NCI-H510A treated with DMSO at 0.1 percent for 48 hours (cell line): ENCODE measurements at places on chromosomes 3 and 15.

DNA sequence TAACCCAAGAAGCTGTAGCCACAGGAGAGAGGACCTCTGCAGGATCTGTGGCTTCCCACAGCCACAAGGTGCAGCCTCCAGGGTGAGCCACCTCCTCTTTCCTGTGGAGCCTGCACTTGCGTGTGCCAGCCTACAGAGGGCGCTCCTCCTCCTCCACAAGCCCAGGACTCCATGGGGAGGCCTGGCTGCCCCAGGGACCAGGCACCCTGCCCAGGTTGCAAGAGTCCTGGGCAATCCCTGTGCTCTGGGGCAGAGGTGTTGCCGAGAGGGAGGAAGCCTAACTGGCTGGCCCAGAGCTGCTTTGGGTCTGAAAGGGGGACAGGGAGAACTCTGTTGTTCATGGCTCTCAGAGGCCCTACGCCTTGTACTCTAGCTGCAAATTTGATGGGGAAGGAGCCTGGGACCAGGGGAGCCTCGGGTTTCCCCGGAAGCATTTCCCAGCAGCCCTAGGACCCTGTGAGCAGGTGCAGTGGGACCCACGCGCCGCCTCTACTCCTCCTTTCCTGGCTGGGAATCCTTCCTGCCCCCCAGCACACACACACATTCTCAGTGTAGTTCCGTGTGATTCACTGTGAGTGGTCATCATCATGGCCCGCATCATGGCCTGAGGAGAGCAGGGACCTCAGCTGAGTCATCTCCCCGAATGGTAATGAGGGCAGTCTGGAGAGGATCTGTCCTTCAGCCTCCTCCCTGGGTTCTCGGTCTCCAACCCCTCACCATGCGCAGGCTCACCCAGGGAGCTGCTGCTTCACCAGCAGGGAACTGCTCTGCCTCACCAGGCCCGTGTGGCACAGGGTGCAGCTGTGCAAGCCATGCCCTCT, 24.3 kb downstream of the TBC1D21 start:
- peak; percentile 4 for DNase-seq

DNA sequence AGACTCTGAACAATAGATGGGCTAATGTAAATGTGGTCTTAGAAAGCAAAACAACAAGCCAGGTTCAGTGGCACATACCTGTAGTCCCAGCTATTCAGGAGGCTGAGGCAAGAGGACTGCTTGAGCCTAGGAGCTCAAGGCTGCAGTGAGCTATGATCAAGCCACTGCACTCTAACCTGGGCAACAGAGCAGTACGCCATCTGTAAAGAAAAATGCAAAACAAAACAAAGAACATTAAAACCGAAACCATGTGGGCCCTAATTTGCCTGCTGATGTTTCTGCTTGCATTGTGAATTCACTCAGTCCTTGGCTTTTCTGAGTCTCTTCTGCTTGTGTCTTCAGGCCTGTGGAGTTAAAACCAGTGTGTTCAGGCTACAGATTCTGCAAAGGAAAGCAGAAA, 56.7 kb downstream of the CCNL1 start:
- no peak for DNase-seq

GRCh38 chr3:155639462-155640055, 105.3 kb downstream of the PLCH1 start:
- no peak for DNase-seq

- no peak for DNase-seq
Measured at GRCh38 chr3:143464850-143465249, 345.3 kb downstream of the CHST2 start.

DNA sequence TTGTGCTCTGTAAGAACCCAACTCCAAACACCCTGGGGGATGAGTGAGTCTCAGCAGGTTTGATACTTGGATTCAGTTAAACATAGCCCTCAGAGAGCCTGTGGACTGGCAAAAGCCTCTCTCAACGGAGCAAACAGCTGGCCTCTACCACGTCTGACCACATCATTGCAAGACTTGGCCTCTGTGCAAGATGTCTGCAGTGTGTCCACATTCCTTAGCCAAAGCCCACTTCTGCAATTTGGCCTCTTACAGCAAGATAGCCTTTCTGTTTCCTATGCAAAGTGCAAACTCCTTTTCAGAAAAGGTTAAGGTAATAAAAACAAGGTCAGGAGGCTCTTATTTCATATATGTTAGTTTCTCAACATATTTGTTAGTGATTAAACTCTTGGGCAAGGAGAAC, 27.9 kb downstream of the FBN1 start:
- no peak for DNase-seq

DNA sequence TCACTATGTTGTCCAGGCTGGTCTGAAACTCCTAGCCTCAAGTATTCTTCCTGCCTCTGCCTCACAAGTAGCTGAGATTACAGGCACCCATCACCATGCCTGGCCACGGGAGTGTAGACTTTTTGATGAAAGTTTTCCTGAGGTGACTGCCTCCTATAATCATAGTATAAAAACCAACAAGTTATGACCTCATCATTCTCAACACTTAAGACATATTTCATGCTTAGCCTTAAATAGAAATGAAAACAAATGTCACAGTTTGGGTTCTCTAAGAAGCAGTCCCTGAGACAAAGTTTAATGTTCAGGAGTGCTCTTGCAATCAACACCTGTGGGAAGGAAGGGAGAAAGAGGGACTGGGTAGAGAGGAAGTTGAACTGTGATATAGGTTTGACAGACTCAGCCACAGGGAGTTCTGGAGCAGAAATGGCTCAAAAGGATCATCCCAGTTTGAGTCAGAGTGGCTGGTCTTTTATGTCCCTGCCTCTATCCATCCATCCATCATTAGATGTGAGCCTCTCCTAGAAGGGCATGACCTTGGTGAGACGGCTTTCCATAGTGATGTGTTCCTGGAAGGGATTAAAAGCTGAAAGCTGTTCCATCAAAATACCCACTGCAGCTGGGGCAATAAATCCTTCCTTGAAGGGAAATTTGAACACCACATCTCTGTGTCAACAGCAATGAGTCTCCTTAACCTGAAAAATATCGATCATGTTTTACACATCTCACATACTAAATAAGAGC, 16.2 kb upstream of the ABHD5 start:
- no peak for DNase-seq

DNA sequence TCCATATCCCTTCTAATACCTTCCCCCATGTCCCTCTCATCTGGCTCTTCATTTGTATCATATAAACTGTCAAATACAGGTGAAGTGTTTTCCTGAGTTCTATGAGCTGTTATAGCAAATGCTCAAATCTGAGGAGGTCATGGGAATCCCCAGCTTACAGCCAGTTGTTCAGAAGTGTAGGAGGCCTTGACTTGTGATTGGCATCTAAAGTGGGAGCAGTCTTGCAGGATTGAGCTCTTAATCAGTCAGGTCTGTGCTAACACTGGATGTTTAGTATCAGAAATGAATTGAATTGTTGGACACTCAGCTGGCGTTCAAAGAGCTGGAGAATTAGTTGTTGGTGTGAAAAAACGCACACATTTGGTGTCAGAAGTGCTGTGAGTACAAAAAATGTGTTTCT, 65.0 kb downstream of the IFT57 start:
- DNase-seq: no peak

GRCh38 chr3:195286115-195286872, 15.3 kb upstream of the XXYLT1 start:
- DNase-seq: no peak

DNA sequence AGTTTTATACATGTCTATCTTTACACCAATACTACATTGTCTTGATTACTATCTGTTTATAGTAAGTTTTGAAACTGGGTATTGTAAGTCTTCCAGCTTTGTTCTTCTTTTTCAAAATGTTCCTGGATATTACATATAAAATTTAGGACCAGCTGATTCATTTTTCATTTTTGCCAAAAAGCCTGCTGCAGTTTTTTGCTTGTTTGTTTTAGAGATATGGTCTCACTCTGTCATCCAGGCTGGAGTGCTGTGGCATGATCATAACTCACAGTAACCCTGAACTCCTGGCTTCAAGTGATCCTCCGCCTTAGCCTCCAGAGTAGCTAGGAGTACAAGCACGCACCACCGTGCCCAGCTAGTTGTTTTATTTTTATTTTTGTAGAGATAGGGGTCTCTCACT, 20.4 kb upstream of the AP4E1 start:
- DNase-seq: no peak

DNA sequence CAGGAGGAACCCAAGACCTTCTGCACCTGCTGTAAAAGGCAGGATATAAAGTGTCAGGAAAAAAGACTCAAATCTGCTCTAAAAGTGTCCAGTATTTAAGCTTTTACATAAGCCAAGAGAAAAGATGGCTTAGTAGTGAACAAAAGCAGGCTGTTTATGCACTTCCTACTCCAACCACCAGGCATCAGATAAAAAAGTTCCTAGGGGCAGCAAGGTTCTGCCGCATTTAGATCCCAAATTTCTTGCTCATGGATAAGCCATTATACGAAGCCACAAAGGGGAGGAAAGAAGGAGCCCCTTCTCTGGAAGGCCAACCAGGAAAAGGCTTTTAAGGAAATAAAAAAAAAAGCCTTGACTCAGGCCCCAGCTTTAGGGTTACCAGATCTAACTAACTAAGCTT, 10.6 kb upstream of the SLC9C1 start:
- DNase-seq: no peak

DNA sequence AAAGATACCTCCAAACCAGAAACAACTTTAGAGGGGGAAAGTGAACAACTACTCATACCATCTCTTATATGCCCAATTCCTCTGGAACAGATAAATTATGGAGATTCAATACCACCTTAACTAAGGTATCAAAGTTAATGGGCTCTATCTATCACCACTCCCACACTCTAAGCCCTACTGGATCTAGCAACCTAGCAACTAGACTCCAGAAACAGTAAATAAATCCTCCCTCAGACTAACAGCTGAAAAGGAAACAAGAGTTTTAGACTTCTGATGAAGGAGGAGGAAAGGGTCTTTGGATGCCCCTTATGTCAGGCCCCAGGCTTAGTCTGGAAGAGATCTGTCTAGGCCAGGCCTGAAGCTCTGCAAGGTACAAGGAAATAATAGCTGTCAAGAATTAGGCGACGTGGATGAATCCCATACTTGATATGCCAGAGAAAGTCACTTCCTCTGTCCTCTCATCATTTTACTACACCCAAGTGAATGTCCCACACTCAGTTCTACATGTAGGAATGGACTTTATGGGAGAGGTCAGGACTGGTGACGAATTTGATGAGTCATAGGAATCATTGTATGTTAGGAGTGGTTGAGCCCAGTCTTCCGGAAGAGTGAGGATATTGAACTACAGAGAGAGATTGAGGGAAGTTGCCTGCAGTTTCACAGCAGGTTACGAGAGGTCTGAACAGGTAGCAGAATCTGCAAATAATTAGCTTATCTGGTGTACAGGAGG, 113.8 kb downstream of the AKAP13 start:
- DNase-seq: peak; percentile 37

DNA sequence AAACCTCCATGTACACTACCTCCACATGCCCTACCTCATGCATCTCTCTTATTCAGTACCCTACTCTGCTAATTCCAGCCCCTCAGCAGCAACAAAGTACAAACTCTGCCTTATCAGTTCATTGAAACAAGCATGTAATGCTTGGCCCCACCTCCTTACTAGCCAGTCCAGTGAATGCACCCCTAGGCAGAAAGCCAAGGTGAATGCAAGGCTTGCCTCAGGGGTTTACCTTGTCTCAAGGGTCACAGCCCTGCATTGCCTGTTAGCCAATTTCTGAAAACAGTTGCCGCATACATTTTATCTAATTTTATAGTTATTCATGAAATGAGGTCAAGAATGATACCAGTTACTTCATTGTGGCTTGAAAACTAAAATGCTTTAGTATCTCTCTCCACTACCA, 576.4 kb downstream of the FHIT start:
- DNase-seq: no peak

GRCh38 chr3:43854916-43855315, 164.2 kb downstream of the ABHD5 start:
- no peak for DNase-seq

- DNase-seq: no peak
Measured at GRCh38 chr3:117146571-117146970, 437.0 kb downstream of the TUSC7 start.

DNA sequence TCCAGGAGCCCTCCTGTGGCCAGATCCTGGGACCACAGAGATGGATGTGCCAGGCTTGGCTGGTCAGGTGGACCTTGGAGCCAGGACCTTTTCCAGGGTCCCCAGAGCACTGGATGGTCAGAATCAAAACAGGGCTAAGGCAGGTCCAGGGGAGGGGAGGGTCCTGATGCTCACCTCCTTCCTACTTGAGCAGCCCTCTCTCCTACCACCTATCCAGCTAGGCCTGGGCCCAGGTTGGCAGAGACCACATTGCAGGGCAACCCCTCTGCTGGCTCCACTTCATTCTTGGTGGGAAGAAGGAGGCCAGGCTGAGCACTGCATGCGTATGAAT, 28.5 kb upstream of the SFMBT1 start:
- no peak for DNase-seq

DNA sequence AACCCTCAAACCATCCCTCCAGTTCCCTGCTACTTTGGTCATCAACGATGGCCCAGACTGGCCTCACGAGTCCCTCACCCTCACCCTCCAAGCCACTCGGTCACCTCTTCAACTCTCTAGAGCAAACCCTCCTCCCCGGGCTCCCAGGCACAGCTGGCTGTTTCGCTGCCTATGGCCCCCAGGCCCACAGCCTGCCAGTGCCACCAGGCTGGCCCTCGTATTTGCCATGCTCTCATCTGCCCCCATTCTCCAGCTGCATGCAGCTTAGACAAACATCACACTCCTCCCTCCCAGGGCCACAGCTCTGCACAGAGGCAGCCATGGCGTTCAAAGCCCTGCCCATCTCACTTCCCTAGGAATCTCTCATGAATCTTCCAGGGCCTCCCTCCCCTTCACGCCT, 13.8 kb downstream of the RAB43 start:
- DNase-seq: peak; percentile 50

- DNase-seq: no peak
Measured at GRCh38 chr15:71679223-71679792, 131.0 kb upstream of the NR2E3 start.

DNA sequence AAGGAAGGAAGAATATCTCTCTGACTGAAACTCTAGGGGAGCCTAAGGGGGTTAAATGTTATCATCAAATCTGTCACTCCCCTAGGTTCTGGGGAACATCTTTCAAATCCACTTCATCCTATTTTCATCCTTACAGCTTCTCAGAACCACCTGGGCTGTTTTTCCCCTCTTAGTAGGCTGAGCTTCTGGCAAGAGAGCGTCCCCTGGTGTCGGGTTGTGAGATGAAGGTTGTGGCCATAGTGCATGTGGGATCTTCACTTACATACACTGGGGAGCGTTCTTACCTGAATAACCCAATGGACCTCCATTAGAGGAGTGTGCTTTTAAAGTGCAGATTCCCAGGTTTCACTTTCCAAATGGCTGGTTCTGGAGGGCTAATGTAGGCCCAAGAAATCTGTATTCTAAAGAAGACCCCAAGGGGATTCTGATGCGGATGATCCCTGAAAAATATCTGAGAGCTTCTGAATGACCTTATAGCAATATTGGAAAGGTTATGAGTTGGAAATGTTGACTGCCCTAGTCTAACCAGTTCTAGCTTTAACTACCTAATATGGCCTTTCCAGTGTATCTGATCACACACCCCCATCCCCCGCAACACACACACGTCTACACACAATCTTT, 663.7 kb downstream of the AGBL1 start:
- DNase-seq: no peak
